ENCODE measurements at places on chromosomes 5 and 9.

GRCh38 chr5:14447958-14448911, 133.4 kb upstream of the OTULINL start:
- peak; percentile 78 for DNase-seq

- no peak for DNase-seq
Measured at GRCh38 chr5:8714861-8715260, 831.0 kb downstream of the SEMA5A start.

GRCh38 chr5:143113461-143113860, 290.0 kb downstream of the NR3C1 start:
- no peak for DNase-seq

DNA sequence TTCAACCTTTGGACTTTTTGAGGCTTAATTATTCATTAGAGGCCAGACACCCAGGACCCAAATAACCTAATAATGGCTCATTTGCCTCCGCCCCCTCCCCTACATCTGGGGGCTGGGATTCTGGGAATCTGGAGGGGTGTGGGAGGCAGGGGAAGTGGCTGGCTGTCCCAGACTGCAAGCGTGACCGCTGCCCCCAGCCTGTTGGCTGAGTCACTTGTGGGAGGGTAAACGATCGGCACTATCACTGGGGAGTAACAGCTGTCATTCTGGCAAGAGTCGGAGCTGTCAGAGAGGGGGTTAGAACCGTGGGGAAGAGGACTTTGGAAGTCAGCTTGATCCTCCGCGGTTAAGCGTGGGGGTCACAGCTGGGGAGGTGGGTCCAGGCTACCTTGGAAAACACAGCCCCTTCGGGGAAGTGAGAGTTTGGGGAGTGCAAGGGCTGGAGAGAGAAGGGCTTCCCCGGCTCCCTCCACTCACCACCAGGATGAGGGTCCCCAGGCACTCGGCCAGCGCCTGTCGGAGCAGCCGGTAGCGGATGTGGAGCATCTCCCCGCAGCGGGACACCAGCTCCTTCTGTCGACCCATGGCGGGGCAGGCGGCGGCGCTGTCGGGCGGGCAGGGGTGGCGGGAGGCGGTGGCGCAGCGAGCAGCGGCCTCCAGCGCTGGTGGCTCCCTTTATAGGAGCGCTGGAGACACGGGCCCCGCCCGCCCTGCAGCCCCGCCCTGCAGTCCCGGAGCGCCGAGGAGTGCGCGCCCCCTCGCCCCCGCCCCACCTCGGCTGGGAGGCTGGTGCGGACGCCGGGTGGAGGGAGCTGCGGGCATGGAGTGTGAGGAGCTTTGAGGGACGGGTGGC, at the start of gene AQP3:
TSS of gene AQP3 (minus strand) at position 648 of the 853 bp plus-strand sequence. CDS start at position 585, 63 bp downstream.
- peak; percentile 63 for DNase-seq

DNA sequence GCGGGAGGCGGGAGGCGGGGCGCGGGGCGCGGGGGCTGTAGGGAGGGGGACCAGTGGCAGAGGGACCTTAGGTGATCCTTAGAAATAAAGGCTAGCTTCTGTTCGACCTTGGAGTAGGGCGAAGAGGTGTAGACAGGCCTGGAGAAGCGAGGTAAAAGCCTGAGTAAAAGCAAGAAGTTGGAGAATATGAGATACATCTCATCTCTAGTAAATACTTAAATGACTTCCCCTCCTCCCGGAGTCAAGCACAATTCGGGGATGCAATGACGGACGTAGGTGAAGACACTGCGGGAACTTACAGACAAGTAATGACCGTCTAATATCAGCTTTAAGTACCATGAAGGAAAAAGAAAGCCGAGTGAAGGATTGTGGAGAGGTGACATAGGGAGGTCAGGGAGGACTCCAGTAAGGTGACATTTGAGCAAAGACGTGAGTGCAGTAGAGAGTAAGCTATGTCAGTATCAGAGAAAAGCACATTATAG, 466 bp downstream of the SMC2 start:
- DNase-seq, result no peak

Measured in fibroblast of pulmonary artery (primary cell).